Natural killer cell (primary cell): ENCODE measurements at places on chromosomes 2 and 18.

GRCh38 chr2:168189835-168190569, 57.4 kb downstream of the STK39 start:
- no peak overlapping the region for H3K4me3 ChIP-seq
- peaks cover 40% of the 10 kb centered on the region for H3K4me1 ChIP-seq
- H3K27ac ChIP-seq = no peak overlapping the region
- no peaks in the 10 kb centered on the region for H3K27me3 ChIP-seq

GRCh38 chr18:24276994-24277393, 120.6 kb downstream of the OSBPL1A start:
- no peaks in the 10 kb centered on the region for H3K4me1 ChIP-seq
- H3K27me3 ChIP-seq = peaks cover 7% of the 10 kb centered on the region
- no peak overlapping the region for H3K4me3 ChIP-seq
- H3K36me3 ChIP-seq = no peaks in the 10 kb centered on the region
- H3K27ac ChIP-seq = no peak overlapping the region
- no peak for DNase-seq

GRCh38 chr2:209936106-209936666, 66.3 kb upstream of the RPE start:
- no peak overlapping the region for H3K27ac ChIP-seq
- H3K4me1 ChIP-seq = no peaks in the 10 kb centered on the region
- H3K27me3 ChIP-seq = no peaks in the 10 kb centered on the region
- no peaks in the 10 kb centered on the region for H3K36me3 ChIP-seq
- no peak overlapping the region for H3K4me3 ChIP-seq
- DNase-seq = no peak

- H3K36me3 ChIP-seq = no peaks in the 10 kb centered on the region
- H3K4me3 ChIP-seq = no peak overlapping the region
- H3K27ac ChIP-seq = no peak overlapping the region
Observed at GRCh38 chr2:102657770-102658169, 38.4 kb downstream of the SLC9A2 start.

GRCh38 chr18:79857082-79857671, 59.4 kb downstream of the KCNG2 start:
- DNase-seq = no peak
- no peaks in the 10 kb centered on the region for H3K36me3 ChIP-seq
- no peaks in the 10 kb centered on the region for H3K27me3 ChIP-seq
- H3K4me1 ChIP-seq = peaks cover 5% of the 10 kb centered on the region
- no peak overlapping the region for H3K27ac ChIP-seq
